Esophagus muscularis mucosa (tissue), 4 donors: ENCODE measurements at places on chromosomes 3 and 15. TPM values are rescaled to one million over a fixed set of nuclear protein-coding genes. Genes with fewer than 3 reads are reported as not detected.
A peak's percentile ranks its signal among the peaks of the same experiment; 100 is the strongest.

Gene PPP4R2
- 24.6 TPM for total RNA-seq

Gene MKRN2OS
- total RNA-seq, result not detected

GRCh38 chr15:76401285-76401684 lies 64.7 kb downstream of the ISL2 start:
- no peak for DNase-seq
- no peak overlapping the region for H3K27ac ChIP-seq
- H3K36me3 ChIP-seq, result peaks cover 12% of the 10 kb centered on the region
- H3K4me1 ChIP-seq, result no peaks in the 10 kb centered on the region

- DNase-seq, result peak; percentile 42
- H3K27ac ChIP-seq, result no peak overlapping the region
- no peaks in the 10 kb centered on the region for H3K36me3 ChIP-seq
- no peaks in the 10 kb centered on the region for H3K27me3 ChIP-seq
- H3K4me3 ChIP-seq, result no peak overlapping the region
Measured at GRCh38 chr15:100297812-100298211, 44.0 kb downstream of the ADAMTS17 start.
